ENCODE measurements at places on chromosomes 5 and 9.

- DNase-seq: no peak
Measured at GRCh38 chr9:117720555-117720954, 16.4 kb downstream of the TLR4 start.

DNA sequence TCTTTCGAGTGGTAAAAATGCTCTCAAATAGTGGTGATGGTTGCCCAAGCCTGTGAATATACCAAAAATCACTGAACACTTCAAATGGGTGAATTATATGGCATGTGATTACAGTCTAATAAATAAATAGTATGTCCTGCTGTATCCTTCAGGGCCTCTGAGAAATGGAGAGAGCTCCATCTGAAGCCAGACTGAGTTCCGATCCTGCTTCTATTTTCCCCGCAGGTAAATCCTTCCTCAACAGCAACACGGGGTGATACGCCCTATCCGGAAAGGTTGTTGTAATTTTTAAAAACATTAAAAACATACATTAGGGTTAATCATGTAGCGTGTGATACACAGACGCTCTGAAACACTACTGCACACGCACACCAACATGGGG, 695 bp upstream of the SNAPC3 start:
- no peak for DNase-seq

DNA sequence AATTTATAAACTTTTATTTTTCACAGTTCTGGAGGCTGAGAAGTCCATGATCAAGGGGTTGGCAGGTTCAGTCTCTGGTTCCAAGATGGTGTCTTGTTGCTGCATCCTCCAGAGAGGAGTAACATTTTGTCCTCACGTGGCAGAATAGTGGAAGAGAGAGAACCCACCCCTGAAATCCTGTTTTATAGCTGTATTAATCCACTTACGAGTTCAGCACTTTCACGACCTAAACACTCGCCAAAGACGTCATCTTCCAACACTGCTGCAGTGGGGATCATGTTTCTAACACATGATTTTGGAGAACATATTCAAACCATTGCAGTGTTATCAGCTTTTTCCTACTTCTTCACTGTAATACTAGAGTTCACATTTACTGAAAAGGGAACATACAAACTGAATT, 233.0 kb upstream of the ATP10B start:
- no peak for DNase-seq

DNA sequence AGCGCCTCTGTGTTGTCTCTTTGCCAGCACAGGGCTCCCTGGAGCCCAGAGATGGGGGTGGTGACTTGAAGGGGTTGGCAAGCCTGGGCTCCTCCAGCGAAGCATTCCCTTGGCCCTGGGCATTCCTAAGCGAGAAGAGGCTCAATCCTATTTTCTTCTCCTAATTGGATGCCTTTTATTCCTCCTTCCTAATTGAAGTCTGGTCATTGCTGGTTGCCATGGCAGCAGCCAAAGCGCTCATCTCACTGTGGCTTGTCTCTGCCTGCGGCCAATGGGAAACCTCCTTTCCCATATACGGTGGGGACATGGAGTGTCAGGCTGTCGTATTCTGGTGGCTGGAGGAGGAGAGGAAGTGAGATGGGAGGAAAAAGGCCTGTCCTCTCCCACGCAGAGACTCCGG, 52.3 kb upstream of the RARS1 start:
- DNase-seq: no peak

GRCh38 chr5:135423146-135423845, 23.9 kb downstream of the DCANP1 start:
- no peak for DNase-seq

DNA sequence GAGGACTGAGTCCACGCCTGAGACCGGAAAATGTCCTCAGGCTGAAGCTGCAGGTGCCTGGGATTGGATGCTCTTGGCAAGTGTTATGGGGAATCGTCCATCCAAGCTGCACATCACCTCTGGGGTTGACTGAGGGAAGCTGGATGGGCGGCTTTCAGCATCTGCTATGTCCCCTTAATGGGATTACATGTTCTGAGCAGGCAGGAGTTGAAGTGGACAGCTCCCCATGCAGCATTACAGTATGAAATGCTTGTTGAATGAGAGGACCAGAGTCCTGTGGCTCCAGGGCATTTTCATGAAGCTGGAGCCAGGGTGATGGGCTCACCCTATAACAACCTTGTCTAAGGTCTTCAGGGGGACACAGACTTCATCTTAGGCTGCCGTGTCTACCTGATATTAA, 270.9 kb downstream of the HSPA4 start:
- DNase-seq: no peak

DNA sequence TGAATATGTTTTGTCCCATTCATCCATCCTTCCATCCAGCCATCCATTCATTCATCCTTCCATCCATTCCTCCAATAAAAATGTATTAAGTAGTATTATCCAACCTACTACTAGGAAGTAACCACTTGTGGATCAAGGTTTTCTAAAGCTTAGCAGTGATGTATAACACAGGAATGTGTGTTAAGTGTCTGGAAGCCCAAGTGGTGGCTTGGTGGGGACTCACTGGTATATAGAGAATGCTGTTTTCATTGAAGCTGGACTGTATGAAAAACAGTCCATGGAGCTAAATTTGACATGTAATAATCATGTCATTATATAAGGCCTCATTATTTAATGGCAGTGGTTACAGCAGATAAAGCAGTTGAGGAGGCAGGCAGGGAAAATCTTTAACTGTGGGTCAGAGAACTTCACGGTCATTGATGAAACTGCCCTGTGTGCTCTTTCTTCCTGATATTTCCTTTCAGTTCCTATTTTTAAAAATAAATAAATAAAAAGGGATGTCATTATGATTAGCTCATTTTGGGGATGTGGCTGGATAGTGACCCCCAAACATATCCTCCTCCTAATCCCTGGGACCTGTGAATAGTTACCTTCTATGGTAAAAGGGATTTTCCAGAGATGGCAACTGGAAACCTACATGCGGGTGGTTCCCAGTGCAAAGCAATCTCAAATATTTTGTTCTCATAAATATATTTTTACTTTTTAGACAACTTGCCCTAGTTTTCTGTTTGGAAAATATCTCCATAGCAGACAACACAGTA, 82.3 kb downstream of the DAPK1 start:
- no peak for DNase-seq

DNA sequence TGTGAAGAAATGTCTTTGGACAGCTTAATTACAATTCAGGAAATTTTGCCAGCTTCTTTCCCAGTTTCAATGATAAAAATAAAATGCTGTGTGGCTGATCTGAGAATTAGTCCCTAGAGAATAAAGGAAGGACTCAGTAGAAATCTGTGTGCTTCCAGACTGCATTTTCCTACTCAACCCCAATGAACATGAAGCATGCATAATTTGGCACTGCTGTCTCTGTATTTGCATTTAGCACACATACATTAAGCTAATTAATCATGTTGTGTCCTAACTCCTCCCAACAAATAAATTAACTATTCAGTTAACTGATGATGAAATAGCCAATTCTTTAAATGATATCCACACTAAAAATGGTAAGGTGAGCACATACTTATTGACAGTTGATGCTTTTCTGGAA, 380.0 kb upstream of the RORB start:
- DNase-seq: no peak

DNA sequence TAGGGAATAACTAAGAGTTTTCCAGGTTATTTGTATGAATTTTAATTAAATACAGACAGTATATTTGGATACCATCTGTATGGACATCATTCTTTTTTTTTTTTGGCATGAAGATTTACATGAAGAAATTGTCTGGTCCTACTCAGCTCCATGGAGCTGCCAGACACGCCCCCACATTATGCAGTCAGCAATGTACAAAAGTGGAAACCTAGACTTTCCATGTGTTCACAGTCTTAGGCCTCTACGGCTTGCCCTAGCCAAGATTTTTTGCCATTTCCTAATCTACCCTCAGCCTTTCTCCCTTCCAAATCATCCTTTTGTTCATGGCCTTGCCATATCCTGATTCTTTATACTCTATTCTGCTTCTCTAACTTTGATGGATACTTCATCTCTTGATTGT, 207.1 kb downstream of the SGCD start:
- no peak for DNase-seq

DNA sequence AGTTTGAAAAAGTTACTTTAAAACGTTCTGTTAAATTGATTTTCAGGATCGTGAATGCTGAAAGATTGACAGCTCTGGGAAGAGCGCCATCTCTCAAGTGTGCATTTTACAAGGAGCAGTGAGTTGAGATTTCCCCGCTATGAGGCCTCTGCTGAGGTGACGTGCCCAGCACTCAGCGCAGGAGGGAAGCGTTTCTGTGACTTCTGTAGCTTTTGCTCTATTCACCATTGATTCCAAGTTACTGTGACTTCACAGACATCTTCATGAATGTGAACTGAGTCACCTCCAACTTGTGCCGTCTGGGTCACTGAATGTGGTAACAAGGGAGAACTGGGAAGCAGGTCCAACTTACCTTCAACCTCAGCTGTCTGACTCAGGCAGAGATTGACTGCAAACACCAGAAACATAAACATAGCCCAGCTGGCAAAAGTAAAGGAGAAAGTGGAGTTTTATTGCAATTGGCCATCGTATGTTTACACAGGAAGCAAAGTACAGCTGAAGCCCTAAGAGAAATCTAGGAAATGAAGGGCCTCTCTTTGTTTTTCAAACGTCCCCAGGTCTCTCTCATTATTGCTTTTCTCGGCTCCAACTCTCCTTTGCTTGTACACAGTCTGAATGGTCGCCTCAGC, 428.8 kb upstream of the CLINT1 start:
- DNase-seq: no peak

GRCh38 chr9:134734270-134734669, 92.7 kb downstream of the COL5A1 start:
- no peak for DNase-seq

DNA sequence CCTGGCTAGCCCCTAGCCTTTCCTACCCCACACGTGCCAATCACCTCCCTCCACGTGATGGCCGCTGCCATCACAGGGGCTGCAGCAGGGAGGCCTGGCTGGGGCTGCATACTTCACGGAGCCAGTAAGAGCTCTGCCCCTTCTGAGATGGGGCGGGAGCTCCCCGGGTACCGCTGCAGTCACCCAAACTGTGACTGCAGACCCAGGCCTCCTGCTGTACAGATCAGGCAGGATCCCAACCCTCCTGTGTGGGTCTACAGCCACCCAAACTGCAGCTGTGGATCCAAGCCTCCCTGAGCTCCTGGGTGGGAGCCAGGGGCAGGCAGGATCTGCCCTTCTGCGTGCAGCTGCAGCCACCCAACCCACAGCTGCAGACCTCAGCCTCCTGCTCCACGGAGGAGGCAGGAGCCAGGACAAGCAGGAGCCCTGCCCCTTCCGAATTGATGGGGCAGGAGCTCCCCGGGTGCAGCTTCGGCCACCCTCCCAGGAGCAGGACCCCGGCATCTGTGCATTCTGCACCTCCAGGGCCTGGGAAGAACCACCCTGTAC, 3.2 kb upstream of the BTNL9 start:
- no peak for DNase-seq

Data from erythroblast (primary cell).